ENCODE measurements at places on chromosomes 16 and 17. TPM values are rescaled to one million over a fixed set of nuclear protein-coding genes. Genes with fewer than 3 reads are reported as not detected.

SMIM22 gene
- not detected for total RNA-seq

ELMO3 gene
- 9.6 TPM for total RNA-seq

C17orf50 gene
- total RNA-seq = not detected

C1QTNF1 gene
- total RNA-seq = 2.5 TPM

KCNG4 gene
- total RNA-seq = not detected

RCVRN gene
- total RNA-seq = not detected

HCRT gene
- total RNA-seq = not detected

KCNAB3 gene
- 2.3 TPM for total RNA-seq

CYTH1 gene
- 14.8 TPM for total RNA-seq

CD300LF gene
- not detected for total RNA-seq

ATP5PD gene
- 335 TPM for total RNA-seq

RRN3 gene
- total RNA-seq = 26.0 TPM

TAT gene
- total RNA-seq = not detected

SLC25A11 gene
- 55.9 TPM for total RNA-seq

EPN3 gene
- total RNA-seq = 5.8 TPM

TANGO6 gene
- total RNA-seq = 15.8 TPM

GRCh38 chr17:38424297-38424972, 3.8 kb upstream of the ARHGAP23 start:
- DNase-seq = no peak

- DNase-seq = no peak
Measured at GRCh38 chr17:74442291-74442669, 10.4 kb downstream of the GPRC5C start.

GRCh38 chr16:86151239-86151851, 252.4 kb downstream of the IRF8 start:
- DNase-seq = no peak

GRCh38 chr17:49969795-49970389, 902 bp downstream of the DLX4 start:
- DNase-seq = no peak

GRCh38 chr16:81921085-81921814, 90.0 kb downstream of the SDR42E1 start:
- no peak for DNase-seq

DNA sequence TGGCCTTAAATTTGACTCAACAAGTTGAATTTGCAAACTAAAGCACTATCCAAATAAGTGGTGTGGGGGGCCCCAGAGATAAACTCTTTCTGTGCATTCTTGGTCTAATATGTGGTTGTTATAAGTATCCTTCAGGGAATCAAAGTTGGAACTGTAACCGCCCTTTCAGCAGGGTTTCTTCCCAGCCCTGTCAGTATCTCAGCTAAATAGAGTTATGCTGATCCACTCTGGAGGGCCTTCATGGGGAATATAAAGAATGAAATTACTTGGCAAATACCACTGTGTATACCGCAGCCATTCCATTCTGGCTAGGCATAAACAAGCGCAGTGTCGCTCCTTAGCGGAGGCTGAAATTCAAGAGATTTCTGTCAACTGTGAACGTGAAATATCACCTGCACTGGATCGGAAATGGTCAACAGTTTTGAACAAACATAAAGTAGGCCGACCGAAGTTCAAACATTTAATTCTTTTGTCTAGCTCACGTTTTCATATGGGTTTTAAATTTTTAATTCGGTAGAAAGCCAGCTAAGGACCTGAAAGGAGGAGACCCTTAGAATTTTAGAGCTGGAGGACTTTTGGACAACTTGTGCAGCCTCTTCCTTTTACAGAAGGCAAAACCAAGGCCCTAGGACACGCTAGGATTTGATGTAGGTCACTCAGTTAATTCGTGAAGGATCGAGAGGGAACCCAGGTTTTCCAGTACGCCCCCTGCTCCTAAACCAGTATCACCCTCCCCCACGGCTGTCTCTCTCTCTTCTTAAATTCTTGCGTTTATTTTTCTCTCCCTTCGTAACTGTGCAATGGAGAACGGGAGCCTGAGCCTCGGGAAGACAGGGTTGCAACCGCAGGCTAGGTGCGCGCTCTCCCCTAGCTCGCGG, 74.7 kb downstream of the CHD9 start:
- no peak for DNase-seq

GRCh38 chr16:84919708-84920107, 91.6 kb downstream of the ZDHHC7 start:
- DNase-seq = no peak

GRCh38 chr16:5488581-5488980, 391.0 kb upstream of the EEF2KMT start:
- DNase-seq = no peak

GRCh38 chr16:85641776-85642176, 28.7 kb downstream of the GSE1 start:
- no peak for DNase-seq

- no peak for DNase-seq
Measured at GRCh38 chr17:4161192-4161966, 18.4 kb downstream of the CYB5D2 start.

DNA sequence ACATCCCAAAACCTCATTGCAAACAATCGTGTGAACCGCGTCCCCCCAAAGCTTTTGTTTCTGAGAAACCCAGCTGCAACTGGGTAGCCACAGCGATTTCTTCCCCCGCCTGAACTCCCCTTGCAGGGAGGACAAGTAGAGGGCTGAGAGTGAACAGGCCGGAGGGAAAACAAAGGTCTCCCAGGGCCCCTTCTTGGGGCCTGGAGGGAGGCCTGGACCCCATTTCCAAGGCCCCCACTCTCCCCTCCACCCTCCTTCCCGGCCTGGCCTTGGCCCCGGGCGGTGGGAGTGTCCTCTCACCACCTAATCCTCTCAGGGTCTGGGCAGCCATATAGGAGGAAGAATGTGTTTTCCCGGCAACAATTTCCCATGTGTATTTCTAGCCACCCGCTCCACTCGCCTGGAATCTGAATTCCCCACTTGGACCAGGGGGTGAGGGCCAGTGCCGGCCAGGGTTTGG, 2.6 kb downstream of the GLIS2 start:
- no peak for DNase-seq

DNA sequence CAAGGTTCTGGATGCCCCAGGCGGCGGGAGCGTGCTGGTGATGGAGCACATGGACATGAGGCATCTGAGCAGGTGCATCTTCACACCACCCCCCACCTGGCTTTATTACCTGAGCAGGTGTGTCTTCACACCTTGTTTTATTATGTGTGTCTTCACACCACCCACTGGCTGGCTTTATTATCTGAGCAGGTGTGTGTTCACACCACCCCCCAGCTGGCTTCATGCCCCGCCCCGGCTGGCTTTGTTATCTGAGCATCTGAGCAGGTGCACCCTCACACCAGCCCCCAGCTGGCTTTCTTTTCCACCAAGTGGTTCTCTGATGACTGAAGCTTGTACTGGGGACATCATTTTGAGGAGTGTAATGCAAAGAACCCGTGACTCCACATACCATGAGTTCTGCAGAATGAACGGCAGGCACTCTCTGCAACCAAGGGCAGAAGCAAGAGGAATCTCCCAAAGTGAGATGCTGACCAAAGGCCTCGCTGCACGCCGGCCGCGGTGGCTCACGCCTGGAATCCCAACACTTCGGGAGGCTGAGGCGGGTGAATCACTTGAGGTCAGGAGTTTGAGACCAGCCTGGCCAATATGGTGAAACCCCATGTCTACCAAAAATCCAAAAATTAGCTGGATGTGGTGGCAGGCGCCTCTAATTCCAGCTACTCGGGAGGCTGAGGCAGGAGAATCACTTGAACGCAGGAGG, 2.6 kb downstream of the FN3KRP start:
- DNase-seq = no peak

- DNase-seq = no peak
Measured at GRCh38 chr16:74309789-74310781, 13.5 kb downstream of the PSMD7 start.

DNA sequence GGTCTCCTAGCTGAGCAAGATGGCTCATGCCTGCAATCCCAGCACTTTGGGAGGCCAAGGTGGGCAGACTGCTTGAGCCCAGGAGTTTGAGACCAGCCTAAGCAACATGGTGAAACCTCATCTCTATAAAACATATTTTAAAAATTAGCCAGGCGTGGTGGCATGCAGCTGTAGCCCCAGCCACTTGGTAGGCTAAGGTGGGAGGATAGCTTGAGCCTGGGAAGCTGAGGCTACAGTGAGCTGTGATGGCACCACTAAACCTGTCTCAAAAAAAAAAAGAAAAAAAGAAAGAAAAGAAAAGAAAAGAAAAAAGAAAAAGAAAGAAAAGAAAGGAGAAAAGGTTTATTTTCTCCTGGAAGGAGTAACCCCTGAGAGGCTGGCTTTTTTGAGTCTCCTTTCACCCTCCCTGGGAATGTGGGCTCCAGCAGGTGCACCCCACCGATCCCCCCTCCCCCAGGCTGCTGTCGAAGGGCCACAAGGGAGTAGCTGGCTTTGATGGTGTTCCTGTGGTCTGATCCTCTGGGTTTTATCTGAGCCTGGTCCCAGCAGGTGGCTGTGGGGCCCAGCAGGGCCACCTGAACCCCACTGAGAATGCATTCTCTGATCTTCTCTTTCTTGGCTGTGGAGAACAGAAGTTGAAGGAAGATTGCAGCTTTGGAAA, 29.9 kb upstream of the TNRC6C start:
- DNase-seq = no peak

DNA sequence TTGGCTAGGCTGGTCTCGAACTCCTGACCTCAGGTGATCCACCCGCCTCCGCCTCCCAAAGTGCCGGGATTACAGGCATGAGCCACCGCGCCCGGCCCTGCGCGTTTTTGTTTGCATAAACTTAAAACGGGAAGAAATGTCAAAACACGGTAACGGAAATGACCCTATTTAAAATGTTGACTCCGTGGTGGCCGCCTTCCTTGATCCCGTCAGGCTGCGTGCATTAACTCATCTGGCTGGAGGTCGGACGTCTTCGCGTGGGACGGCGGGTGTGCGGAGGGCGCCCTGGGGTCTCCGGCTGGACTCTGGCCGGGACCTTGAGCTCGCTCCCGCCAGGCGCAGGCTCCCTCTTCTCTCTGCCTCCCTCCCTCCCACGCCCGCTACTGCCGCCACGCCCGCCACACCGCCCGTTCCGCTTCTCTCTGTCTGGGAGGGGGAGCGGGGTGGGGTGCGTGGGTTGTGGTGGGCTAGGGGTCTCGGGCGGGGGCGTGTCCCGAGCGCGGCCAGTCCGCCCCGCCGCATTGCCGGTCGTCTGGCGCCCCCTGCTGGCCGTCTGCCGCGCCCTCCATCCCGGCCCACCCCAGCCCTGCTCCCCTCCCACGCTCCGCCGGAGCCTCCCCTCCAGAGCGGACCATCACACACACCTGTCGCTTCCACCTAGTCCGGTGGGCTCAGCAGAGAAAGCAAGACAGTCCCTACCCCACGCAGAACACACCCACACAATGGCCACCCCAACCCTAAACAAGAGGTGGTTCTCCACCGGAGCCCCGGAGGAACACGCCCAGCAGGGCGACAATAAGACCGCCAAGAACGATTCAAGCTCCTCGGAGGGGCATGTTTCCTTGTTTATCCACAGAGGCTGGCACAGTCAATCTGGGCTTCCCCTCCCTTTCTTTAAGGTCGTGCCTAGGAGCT, 1.2 kb upstream of the CCDC42 start:
- DNase-seq = no peak

DNA sequence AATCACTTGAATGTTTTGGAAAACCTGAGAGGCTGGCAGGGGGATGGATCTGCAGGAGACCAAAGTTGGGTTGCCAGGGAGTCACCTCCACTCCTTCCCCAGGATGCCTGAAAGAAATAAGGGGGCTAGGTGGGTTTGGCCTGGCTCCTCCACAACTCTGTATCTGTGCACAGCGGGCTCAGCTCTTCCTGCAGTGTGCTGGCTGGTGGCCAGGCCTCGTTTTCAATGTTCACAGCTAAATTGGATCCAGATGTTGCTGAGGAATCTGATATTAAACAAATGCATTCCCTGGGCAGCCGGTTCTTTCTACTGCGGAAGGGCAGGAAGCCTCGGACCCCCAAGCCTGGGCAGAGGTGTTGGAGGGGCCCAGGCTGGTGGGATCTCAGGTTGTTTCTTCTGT, 106.2 kb downstream of the N4BP1 start:
- no peak for DNase-seq

DNA sequence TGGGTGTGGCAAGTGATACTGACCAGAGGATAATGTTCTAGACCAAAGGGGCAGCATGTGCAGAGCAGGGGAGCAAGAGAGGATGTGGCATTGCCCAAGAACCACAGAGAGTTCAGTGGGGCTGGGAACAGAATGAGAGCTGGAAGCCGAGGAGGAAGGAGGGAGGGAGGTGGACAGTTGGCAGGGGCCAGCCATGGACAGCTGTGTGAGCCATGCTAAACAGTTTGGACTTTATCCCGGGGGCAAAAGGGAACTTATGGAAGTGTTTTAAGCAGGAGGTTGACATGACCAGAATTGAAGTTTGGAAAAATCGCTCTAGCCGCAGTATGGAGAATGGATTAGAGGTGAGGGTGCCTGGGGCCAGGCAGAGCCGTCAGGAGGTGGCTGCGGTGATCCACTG, 29.4 kb upstream of the TMEM132E start:
- DNase-seq = no peak

GRCh38 chr17:66462010-66462409, 159.6 kb downstream of the PRKCA start:
- DNase-seq = no peak
